Skeletal muscle cell (primary cell): ENCODE measurements at places on chromosomes 5 and 9.

- DNase-seq = no peak
Observed at GRCh38 chr9:15416880-15417279, 5.8 kb upstream of the SNAPC3 start.

DNA sequence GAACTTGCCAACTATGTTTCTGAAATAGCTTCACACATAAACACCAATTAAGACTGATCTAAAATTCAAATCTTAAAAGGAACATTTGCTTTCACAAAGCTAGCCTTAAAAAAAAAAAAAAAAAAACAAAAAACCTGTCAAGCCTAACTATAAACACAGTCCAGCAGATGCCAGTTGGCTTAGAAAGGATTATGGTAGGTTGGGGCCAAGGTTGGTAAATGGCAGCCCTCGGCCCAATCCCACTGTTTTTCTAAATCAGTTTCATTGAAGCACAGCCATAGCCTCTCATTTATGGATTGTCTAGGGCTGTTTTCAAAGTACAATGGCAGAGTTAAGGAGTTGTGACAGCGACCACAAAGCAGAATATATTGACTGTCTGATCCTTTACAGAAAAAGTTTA, 75.7 kb upstream of the FRRS1L start:
- no peak for DNase-seq

GRCh38 chr9:70007831-70008230, 35.8 kb upstream of the MAMDC2 start:
- DNase-seq = no peak

DNA sequence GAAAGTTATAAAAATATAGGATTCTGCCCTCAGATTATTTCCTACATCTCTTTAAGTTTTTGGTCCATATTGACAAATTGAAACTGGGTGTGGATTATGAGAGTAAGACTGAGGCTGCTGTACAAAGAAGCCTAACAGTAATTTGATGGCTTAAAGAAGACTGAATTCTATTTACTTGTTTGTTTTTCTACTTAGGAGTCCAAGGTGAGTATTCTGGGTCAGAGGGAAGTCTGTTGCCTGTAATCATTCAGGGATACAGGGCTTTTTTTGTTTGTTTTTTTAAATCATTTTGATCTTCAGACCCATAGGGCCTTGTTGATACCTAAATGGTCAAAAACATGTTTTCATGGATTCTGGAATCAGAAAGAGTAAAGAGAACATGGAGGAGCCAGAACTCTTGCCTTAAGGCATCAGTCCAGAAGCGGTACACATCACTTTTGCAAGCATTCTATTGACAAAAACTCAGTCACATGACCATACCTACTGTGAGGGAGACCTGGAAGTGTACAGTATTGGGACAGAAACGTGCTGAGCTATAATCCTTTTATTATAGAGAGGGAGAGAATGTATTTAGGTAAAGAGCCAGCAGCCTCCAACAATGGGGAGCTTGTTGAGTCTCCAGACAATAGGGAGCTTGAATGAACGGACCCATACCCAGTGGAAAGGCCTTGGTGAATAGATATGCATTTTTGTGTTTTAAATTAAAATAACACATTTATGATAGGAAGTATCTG, 102.7 kb downstream of the LRRC70 start:
- no peak for DNase-seq

GRCh38 chr5:133149345-133149744, 97.5 kb downstream of the HSPA4 start:
- no peak for DNase-seq

GRCh38 chr5:10289991-10290390, 17.7 kb downstream of the CMBL start:
- DNase-seq = no peak

GRCh38 chr9:135896205-135896604, 11.1 kb downstream of the CAMSAP1 start:
- DNase-seq = no peak

GRCh38 chr5:2148312-2149194, 265.8 kb upstream of the IRX4 start:
- DNase-seq = no peak

DNA sequence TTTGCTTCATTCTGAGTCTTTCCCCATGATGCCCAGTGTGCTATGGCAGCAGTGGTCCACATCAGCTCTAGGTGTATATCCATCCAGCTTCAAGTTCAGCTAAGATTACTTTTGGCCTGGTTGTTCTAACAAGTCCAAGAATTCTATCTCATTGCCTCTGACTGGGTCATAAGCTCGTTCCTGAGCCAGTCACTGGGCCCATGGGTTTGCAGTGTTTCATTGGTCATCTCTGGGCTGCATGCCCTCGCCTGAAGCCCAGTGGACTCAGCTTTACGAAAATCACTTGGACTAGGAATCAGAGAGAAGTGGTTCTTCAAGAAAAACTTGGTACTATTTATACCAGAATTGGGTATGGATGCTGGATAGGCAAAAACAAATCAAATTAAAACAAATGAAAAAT, 16.1 kb upstream of the ARHGAP26 start:
- DNase-seq = no peak

DNA sequence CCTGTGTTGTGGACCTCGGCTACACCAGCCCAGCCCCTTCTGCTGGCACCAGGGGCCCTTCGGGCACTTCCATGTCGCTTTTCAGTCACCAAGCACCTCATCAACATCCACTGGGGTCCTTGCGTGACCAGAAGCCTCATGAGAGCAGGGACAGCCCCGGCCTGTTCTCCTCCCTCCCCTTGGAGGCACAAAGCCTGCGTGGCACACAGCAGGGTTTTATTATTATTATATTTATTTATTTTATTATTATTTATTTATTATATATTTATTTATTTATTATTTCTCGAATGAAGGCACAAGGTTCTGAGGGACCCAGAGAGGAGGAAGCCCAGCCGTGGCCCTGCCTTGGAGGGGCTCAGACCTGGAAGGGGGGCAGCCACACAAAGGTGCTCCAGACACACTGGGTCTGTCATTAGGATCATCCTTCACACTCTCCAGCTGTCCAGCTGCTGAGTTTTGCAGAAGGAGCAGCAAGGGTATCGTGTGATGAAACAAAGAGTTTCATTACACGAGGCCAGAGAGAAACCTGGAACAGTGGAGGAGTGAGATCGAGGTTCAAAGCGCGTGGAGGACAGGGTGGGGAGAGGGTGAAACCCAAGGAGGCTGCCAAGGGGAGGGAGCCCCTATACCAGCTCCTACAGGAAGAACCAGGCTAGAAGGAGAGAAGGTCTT, 5.2 kb downstream of the VAV2 start:
- DNase-seq = no peak

DNA sequence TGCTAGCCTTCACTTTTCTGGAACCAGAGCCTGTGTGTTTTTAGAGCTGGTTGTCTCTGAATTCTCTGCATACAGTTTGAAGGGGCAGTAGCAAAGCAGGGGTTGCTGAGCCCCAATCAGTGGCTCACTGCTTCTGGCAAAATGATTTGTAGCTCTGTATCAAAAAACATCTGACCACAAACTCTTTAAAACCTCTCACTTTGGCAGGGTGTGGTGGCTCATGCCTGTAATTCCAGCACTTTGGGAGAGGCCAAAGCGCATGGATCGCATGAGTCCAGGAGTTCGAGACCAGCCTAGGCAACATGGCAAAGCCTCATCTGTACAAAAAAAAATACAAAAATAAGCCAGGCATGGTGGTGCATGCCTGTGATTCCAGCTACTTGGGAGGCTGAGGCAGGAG, 28.3 kb upstream of the APC start:
- no peak for DNase-seq

- no peak for DNase-seq
Observed at GRCh38 chr9:130500340-130501180, 55.8 kb downstream of the ASS1 start.

GRCh38 chr5:39178861-39179260, 40.5 kb downstream of the FYB1 start:
- no peak for DNase-seq

- no peak for DNase-seq
Observed at GRCh38 chr5:83567741-83568140, 96.2 kb downstream of the VCAN start.

GRCh38 chr9:130770679-130771442, 64.2 kb upstream of the ABL1 start:
- no peak for DNase-seq

- DNase-seq = no peak
Observed at GRCh38 chr9:88672874-88673689, 138.1 kb downstream of the NXNL2 start.

DNA sequence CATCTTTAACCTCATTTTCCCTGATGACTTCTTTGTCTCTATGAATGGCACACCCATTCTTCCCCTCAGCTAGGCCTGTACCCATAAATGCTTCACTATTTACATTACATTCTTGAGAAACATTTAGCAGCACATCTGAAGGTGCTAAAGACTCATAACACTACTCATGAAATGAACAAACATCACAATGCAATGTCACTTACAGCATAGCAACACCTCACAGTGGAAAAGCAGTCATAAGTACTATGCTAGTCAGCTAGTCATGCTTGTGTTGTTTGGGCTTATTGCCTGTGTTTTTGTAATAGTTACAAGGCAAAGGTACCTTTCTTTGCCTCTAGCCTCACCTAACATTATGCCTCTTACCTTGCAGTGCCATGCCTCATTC, 228.9 kb downstream of the KIAA0825 start:
- DNase-seq = no peak

DNA sequence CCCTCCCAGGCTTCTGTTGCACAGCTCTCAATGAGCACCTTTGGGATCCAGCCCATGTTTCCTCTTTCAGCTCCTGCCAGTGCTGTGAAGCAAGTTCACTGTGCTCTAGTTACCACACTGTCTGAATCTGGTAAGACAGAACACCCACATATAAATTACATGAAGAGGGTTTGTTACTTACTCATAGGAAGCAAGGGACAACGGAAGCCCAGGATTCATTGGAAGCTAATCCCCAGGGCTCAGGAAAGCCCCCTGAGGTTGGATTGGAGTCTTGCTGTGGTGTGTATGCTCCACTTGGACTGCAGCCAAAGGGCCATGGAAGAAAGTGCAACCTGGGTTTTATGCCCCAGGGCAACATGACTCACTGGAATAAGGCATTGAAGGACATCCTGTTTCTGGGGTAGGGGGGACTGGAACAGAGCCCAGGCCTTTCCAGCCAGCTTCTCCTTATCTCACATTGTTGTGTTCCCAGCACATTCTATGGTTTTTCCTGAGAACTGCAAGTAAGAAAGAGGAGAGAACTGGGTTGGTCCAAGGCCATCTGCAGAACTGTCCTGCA, 15.6 kb upstream of the CLK4 start:
- peak; percentile 99 for DNase-seq

GRCh38 chr5:106241409-106241808, 1429.3 kb downstream of the EFNA5 start:
- DNase-seq = no peak

- DNase-seq = peak; percentile 16
Observed at GRCh38 chr9:123637606-123637944, 281.6 kb downstream of the CRB2 start.

DNA sequence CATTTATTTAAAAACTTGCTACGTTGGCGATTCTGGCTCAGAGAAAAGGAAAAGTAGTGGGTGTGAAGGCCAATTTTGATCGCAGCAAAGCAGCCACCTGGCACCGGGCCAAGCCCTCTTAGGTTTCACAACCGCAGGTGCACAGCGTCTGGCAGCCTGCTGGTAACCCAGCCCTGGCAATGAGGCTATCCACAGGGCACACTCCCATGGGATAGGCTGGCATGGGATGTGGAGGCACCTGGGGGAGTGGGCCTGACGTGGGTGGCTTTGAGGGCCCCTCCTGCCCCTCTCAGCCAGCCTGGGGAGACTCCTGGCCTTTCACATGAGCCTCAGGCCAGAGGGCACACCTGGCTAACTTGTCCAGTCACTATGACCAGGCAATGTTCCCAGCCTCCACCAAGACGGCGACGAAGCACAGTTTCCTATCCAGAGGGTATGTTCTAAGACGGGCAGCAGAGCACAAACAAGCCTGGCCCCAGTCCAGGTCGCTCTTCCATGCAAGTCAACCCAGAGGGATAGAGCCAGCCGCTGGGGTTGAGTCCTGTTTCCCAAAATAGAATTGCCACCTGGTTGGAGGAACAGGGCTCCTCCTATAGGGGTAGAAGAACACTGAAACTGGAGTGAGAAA, 19.0 kb downstream of the CMBL start:
- no peak for DNase-seq

DNA sequence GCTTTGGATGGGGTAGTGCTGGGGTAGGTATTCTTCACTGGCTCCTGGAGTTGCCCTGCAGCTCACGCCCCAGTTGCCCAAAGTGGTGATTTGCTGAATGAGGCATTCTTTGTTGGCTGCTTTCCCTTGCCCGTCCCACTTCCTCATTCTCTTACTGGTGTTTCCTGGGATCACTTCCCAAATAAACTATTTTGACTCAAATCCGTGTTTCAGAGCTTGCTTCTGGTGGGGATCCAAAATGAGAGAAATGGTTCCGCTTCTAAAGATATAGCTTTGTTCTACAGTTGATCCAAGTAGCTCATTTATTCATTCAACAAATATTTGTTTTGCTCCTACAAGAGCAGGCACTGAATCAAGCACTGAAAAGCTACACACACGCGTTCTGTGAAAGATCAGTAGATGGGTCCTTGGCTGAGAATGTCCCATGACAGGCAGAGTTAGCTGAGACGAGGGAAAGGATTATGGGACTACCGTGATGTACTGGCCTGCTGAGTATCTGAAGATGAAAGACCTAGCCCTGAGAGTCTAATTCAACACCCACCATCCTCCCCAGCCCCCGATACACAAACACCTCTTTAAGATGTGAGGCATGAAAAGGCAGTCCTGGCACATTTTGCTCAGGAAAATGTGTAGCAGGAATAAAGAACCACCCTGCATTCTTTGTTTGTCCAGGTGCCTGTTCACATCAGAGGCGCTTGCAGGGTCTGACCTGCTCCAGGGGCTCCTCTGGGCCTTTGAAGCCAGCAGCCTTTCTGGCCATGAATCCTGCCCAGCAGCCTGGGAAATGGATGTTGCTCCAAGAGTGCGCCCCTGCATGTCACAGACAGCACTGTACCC, 143.1 kb upstream of the RANBP3L start:
- DNase-seq = no peak

DNA sequence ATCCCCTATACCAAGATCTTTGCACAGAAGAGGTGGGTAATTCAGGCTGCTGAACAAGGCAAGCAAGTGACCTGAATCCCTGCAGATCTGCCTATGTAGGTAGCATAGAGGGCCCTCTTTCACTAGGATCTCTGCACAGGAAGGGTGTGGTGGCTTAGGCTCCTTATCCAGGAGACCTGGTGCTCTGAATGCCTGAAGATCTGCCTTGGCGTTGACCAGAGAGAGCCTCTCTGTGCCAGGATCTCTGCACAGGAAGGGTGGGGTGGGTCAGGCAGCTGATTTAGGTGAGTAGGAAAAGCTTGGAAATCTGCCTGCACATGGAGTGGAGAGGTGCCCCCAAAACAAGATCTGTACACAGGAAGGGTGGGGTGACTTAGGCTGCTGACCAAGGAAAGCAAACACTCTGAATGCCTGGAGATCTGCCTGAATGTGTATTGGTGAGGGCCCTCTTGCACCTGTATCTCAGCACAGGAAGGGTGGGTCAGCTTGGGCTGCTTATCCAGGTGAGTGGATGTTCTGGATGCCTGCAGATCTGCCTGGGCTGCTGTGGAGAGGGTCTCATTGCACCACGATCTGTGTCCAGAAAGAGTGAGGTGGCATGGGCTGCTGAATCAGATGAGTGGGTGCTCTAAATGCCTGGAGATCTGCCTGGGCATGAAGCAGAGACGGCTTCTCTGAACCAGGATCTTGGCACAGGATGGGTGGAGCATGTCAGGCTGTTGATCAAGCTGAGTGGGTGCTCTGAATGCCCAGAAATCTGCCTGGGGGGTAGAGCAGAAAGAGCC, 365.9 kb downstream of the DMAC1 start:
- DNase-seq = no peak

- DNase-seq = no peak
Observed at GRCh38 chr5:150323092-150323491, 20.4 kb upstream of the ARSI start.
